Glomerular endothelial cell (primary cell): ENCODE measurements at places on chromosomes 7 and 10. TPM values are rescaled to one million over a fixed set of nuclear protein-coding genes. Genes with fewer than 3 reads are reported as not detected.

The CALY gene
- not detected in 2 replicates for total RNA-seq

The FAM25G gene
- not detected in 2 replicates for total RNA-seq

The SPDYE6 gene
- total RNA-seq, result not detected in 2 replicates

The MRM2 gene
- 13.1 and 20.9 TPM in 2 replicates for total RNA-seq

The NODAL gene
- not detected in 2 replicates for total RNA-seq

The TRIM50 gene
- not detected in 2 replicates for total RNA-seq

The ZNF138 gene
- 4.3 and 4.8 TPM in 2 replicates for total RNA-seq

The PLAU gene
- 137 and 470 TPM in 2 replicates for total RNA-seq

The CADPS2 gene
- total RNA-seq, result 12.4 and 13.8 TPM in 2 replicates

The TACR2 gene
- 0.58 TPM in 1 of 2 replicates, not detected in the other for total RNA-seq

The PRLHR gene
- not detected in 2 replicates for total RNA-seq

The SLC25A40 gene
- 2.4 and 11.2 TPM in 2 replicates for total RNA-seq

The ALKBH4 gene
- 12.5 and 12.8 TPM in 2 replicates for total RNA-seq

The PCLO gene
- 0.68 and 1.4 TPM in 2 replicates for total RNA-seq

The RAPGEF5 gene
- total RNA-seq, result 121 and 230 TPM in 2 replicates

The HOXA6 gene
- total RNA-seq, result 0.19 and 3.9 TPM in 2 replicates

The MCM10 gene
- total RNA-seq, result 2.9 and 13.2 TPM in 2 replicates

The SLC18A3 gene
- not detected in 2 replicates for total RNA-seq

The SPDYE1 gene
- not detected in 2 replicates for total RNA-seq

The ZNF853 gene
- 1.7 and 1.9 TPM in 2 replicates for total RNA-seq

The KCNIP2 gene
- 0.18 and 0.48 TPM in 2 replicates for total RNA-seq

The CNTNAP2 gene
- total RNA-seq, result under 0.01 and 0.97 TPM in 2 replicates

The DPYSL4 gene
- 42.2 and 42.6 TPM in 2 replicates for total RNA-seq

The RAB19 gene
- total RNA-seq, result not detected in 2 replicates

The LRRC4 gene
- 0.10 and 1.3 TPM in 2 replicates for total RNA-seq

The PTER gene
- total RNA-seq, result 2.3 and 3.4 TPM in 2 replicates

The RGR gene
- not detected in 2 replicates for total RNA-seq

The DENND2A gene
- total RNA-seq, result 0.58 and 5.3 TPM in 2 replicates

The TMEM213 gene
- total RNA-seq, result not detected in 2 replicates

The GBX1 gene
- total RNA-seq, result not detected in 2 replicates

The MRC1 gene
- total RNA-seq, result 10.6 and 23.8 TPM in 2 replicates

The PON1 gene
- not detected in 2 replicates for total RNA-seq

The NXPH1 gene
- not detected in 2 replicates for total RNA-seq

The CYP3A5 gene
- 0.10 TPM in 1 of 2 replicates, not detected in the other for total RNA-seq

The PNLIP gene
- total RNA-seq, result not detected in 2 replicates

The CDNF gene
- 5.8 TPM in 1 of 2 replicates, not detected in the other for total RNA-seq

The CDC14C gene
- not detected in 2 replicates for total RNA-seq

The MOGAT3 gene
- not detected in 2 replicates for total RNA-seq

The CCDC71L gene
- total RNA-seq, result 31.4 and 52.4 TPM in 2 replicates

The VWDE gene
- 0.35 TPM in 1 of 2 replicates, not detected in the other for total RNA-seq

The ENO4 gene
- total RNA-seq, result not detected in 2 replicates

The FKBP6 gene
- not detected in 2 replicates for total RNA-seq

The SLC16A12 gene
- 0.58 and 1.6 TPM in 2 replicates for total RNA-seq

The WDR86 gene
- total RNA-seq, result 1.5 and 4.3 TPM in 2 replicates

The PPP1R3A gene
- total RNA-seq, result not detected in 2 replicates

The ASB4 gene
- total RNA-seq, result 0.35 TPM in 1 of 2 replicates, not detected in the other

The IPMK gene
- 7.5 and 9.1 TPM in 2 replicates for total RNA-seq

The EGR2 gene
- total RNA-seq, result 0.06 TPM in 1 of 2 replicates, not detected in the other

The MEOX2 gene
- 0.68 and 1.3 TPM in 2 replicates for total RNA-seq

The DGKB gene
- 0.29 TPM in 1 of 2 replicates, not detected in the other for total RNA-seq

The GALNT17 gene
- not detected in 2 replicates for total RNA-seq

The GNA12 gene
- 70.8 and 86.9 TPM in 2 replicates for total RNA-seq
